ENCODE measurements at places on chromosomes 5 and 9.

DNA sequence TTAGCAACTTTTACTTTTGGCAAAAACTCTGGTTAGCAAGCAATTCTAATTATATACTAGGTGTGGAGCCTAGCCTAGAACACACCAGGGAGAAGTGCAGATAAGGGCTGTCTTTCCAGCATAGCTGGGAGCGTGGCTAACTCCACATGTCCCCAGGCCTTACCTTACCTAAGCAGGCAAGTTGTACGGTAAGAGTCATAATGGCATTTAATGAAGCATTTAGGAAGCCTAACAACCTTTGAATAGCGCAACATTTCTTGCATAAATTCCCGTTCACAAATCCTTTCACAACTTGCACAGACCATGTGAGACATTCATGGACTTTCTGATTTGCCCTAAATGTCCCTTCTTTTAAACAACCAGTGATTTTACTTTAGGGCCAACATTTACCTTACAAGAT lies 917.4 kb upstream of the ACO1 start:
- DNase-seq: no peak

DNA sequence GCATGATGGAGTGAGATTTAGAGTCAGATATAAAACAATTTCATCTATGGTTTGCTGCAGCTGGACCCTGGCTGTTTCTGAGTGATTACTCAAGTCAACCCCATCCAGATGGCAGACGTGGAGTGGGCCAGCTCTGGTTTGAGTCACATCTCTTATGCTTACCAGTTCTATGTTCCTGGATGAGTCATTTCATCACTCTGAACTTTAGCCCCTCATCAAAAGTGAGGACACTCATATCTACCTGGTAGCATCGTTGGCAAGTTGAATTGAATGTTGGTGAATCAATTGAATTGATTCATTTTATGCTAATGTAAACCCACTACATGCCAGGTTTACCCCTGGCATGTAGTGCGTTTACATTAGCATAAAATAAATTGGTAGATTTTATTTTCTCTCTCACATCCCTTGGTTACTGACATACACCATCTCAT lies 176.4 kb downstream of the FGF18 start:
- DNase-seq: no peak

- no peak for DNase-seq
Measured at GRCh38 chr5:175616083-175616482, 41.8 kb upstream of the HRH2 start.

GRCh38 chr9:8477450-8477849 lies 677.9 kb upstream of the DMAC1 start:
- DNase-seq: no peak

DNA sequence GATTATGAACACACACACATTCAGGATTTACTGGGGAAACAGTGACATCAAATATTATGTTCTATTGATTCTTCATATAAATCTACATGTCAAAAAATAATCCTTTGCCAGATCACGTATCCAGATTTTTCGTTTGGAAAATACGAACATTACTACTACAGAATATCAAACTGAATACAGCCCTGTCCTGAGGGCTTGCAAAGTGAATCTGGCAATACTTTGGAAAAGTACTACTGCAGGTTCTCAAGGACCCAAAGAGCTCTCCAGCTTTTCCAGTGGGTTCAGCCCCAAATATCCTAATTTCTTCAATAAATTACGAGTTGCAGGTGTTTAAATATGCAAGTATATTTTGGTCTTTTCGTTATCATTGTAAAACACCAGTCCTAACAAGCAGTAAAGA lies 411 bp upstream of the NDUFS4 start:
- no peak for DNase-seq

- no peak for DNase-seq
Measured at GRCh38 chr9:13598738-13599137, 319.2 kb upstream of the MPDZ start.

DNA sequence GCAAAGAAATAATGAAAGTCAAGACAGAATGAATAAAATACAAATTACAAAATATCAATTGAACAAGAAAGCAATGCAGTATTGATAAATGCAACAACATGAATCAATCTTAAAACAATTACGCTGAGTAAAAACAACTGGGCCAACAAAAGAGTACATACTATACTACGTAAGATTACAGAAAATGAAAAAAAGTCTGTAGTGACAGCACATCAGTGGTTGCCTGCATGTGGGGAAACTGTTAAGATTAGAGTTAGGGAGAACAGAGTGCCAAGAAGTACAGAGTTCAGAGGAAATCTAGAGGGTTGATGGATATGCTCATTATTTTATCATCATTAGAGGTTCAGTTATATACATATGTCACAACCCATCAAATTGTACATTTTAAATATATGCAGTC lies 706.6 kb upstream of the ACO1 start:
- DNase-seq: no peak

Measured in CD4-positive, alpha-beta T cell treated with Interleukin-6 at 100 ng/mL for 8 hours (primary cell).